ENCODE measurements at places on chromosomes 16 and 17. TPM values are rescaled to one million over a fixed set of nuclear protein-coding genes. Genes with fewer than 3 reads are reported as not detected.

GRCh38 chr17:66466840-66467367, 164.5 kb downstream of the PRKCA start:
- DNase-seq = peak; percentile 85

GRCh38 chr16:61763013-61763412, 273.2 kb downstream of the CDH8 start:
- no peak for DNase-seq

GRCh38 chr16:51071326-51071725, 79.7 kb downstream of the SALL1 start:
- no peak for DNase-seq

The CA4 gene
- not detected for total RNA-seq

GRCh38 chr17:39236981-39237441, 11.3 kb upstream of the STAC2 start:
- no peak for DNase-seq

The KRTAP16-1 gene
- not detected for total RNA-seq

DNA sequence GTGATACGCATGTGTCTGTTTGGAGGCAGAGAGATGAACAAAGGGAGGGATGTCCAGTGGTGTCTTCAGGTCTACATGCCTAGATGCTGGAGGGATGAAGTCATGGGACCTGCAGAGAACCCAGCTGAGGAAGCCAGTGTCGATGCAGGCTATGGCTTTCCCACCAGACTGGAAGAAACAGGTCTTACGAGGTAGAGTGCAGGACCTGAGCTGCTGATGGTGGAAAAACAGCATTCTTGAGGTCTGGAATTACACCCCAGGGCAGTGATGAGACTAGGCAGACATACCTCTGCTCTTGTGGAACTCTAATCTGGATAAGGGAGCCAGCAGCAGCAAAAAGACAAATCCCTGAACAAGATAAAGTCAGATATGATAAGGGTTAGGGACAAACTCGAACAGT, 37.4 kb downstream of the ARSG start:
- DNase-seq = no peak

The CES3 gene
- total RNA-seq = 1.9 TPM

DNA sequence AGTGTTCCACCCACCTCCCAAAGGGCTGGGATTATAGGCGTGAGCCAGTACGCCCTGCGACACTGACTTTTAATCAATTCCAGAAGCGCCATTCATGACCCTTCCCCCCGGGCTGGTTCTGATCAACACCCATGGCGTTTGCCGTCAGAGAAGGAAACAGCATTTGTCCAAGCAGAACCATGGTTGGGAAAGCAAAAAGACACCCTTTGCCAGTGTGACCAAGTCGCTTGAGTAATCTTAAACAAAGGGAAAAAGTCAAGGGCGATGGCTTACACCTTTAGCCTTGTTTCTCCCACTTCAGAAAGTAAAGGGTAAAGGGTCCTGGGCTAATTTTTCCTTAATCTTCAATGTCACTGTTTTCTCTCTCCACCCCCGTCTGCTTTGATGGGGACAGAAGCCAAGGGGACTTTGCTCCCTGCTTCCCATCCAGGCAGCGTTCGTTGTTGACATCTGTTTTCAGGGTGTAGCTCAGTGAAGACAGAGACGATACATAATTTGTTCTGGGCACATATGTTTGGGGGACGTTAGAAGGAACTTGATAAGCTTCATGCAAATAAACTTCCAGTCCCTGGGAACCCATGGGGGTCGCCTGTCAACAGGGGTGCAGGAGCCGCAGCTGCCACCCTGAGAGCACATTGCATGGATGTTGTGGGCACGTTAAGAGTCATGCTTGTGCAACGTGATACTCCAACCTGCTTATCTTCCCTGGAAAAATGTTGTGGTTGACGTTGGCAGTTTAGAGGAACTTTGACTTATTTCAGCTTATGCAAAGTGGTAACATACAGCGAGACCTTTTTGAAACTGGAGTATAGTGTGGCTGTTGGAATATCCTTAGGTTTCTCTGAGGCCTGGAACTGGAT, 50.6 kb upstream of the TANGO6 start:
- DNase-seq = no peak

DNA sequence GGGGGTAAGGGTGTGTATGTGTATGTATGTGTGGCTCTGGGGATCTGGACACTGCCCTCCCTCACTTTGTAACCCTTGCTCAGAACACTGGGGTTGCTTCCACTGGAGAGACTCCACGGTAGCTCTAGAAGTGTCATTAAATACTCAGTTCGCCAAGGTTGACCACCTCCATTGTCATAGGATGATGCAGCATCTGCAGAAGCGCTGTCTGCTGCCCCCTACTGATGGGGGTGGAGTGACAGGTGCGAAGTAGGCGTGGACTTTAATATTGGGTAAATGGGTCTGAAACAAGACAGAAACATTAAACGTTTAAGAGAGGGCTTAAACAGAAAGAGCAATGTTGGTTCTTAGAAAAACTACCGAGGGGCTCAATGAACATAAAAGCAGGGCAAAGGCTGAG, 35.5 kb upstream of the STAC2 start:
- peak; percentile 63 for DNase-seq

GRCh38 chr17:6661464-6661848, 9.9 kb downstream of the C17orf100 start:
- DNase-seq = no peak

The CCL8 gene
- not detected for total RNA-seq

GRCh38 chr16:1656808-1657617, 21.1 kb upstream of the JPT2 start:
- DNase-seq = no peak

The BCKDK gene
- total RNA-seq = 53.3 TPM

- no peak for DNase-seq
Observed at GRCh38 chr16:28548306-28548802, 5.4 kb upstream of the SGF29 start.

- DNase-seq = no peak
Observed at GRCh38 chr16:49499414-49499785, 125.8 kb downstream of the C16orf78 start.

- peak; percentile 81 for DNase-seq
Observed at GRCh38 chr17:32659419-32659842, 172.6 kb downstream of the CDK5R1 start.

DNA sequence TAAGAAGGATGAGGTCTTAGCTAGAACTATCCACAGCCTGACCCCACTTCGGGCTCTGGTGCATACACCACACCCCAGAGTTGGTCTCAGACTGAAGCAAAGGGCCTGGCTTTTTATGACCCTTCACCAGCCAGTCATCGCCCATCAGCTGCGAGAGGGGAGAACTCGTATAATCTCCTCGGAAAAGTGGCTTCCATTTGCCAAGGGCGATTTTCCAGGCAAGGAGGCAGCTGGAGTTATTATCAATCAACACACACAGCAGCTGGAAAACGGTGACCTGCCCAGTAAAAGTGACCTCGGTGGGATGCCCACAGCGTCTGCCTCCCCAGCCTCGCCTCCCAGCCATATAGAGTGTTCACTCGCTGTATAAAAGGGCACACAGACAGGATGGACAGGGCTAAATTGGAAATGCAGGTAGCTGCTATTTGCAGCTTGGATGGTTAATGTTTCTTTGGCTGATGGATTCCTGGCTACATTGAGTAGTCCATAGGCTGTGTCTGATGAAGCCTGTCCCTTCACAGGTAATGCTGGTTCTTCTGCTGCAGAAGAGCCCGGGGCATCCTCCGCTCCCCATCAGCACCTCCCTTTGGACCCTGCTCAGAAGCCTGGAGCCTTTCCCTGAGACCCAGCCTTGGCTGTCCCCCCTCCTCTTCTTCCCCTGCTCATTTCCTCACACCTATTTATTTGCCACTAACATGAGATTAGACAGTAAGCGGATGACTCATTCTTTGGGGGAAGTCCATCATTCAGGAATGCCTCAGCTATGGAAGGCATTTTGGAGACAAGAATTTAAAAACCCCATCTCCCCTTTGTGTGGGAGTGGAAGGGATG, 45.7 kb downstream of the TMEM186 start:
- no peak for DNase-seq

DNA sequence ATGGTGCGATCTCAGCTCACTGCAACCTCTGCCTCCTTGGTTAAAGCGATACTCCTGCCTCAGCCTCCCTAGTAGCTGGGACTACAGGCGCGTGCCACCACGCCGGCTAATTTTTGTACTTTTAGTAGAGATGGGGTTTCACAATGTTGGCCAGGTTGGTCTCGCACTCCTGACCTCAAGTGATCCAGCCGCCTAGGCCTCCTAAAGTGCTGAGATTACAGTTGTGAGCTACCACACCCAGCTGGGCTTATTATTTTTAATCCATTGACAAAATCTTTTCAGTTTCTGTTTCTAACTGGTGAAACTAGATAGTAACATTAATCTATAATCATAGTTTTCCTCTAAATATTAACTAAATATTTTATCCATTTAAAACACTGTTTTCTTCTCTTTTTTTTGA, 5.9 kb downstream of the FAM234A start:
- DNase-seq = no peak

GRCh38 chr17:65743308-65743655, 181.8 kb upstream of the AXIN2 start:
- no peak for DNase-seq

DNA sequence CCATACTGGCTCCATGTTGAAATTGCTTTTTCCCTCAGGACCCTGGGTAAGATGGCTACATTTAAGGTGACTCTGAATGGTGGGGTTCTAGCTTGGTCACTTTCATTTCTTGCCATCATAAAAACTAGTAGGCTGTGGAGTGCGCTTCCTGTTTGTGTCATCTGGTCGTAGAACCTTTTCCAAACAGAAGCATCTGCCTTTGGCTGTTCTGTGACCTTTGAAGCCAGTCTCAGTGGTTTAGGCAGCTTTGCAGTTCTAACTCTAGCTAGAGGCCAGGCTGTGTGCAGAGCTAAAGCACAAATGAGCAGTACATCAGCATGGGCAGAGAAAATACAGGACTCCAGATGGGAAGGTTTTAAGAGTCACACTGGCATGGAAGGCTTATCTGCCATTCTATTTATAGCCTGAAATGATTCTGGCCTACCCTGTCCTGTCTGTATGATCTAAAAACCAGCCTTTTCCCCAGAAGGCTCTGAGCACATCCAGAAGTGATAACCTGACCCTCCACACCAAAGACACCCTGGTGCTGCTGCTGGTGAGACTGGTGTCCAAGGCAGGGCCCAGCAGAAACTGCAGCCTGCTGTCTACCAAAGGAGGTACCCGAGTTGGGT, 8.6 kb downstream of the ESRP2 start:
- DNase-seq = peak; percentile 51

The MYH3 gene
- 3.3 TPM for total RNA-seq

GRCh38 chr16:14193316-14193871, 122.3 kb downstream of the MRTFB start:
- peak; percentile 66 for DNase-seq

- no peak for DNase-seq
Observed at GRCh38 chr17:9917801-9918200, 12.7 kb upstream of the RCVRN start.

GRCh38 chr16:28537964-28538732, 626 bp downstream of the NUPR1 start:
- DNase-seq = no peak

The TP53I13 gene
- total RNA-seq = 37.7 TPM

The ABCA8 gene
- total RNA-seq = not detected

The ROGDI gene
- total RNA-seq = 3.7 TPM

Data from activated CD4-positive, alpha-beta T cell treated with anti-CD3 and anti-CD28 coated beads for 36 hours (primary cell).